NCI-H524 treated with DMSO at 0.1 percent for 48 hours (cell line): ENCODE measurements at places on chromosomes 6 and 20.

GRCh38 chr20:939606-940005 is 23.5 kb upstream of the ANGPT4 start:
- no peak for DNase-seq

DNA sequence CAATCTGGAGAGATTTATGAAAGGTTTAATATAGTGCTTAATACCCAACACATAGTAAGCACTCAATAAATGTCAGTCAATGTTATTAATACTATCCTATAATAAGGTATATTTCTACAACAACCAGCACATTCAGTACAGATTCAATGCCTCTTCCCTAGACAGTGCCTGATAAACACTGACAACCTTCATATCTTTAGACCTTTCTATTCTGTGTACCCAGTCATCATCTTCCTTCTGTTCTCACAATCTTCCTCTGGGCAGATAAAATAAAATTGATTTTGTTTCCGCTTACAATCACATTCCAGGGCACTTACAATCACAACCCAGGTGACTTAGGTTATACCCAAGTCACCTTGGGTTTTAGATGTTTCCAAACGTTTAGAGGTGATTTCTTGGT is 11.0 kb upstream of the LOC128125822 start:
- DNase-seq = no peak

DNA sequence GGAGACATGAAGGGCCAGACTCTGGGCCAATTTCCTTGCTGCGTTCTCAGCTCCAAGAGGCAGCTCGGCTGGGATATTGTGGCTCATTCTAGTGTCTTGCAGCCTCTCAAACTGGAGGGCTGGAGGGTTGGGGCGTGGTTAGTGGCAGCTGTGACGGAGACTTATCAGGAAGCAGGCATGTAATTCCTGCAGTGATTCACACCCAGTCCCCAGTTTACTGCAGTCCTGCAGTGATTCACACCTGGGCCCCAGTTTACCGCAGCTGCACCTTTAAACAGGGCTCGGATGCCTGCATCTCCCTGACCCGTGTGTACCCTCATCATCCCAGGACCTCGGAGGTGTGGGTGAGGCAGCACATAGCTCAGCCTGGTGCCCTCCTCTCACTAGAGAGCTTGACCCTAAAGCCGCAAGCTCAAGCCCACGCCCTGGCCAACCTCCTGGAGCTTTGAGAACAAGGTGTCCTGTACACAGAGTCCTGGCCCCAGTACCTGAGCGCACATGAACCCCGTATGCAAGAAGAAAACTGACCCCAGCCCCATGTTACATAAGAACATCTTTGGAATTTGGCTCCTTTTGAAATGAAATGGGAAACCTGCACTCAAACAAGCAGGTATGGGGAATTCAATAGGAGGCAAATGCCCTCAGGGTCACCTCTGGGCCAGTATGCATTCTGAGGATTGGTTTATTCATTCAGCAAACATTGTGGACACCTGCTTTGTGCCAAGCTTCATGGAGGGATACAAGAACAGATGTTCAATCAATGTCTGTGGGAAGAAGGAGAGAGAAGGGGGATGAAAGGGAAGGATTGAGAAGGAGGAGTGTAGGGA is 55.3 kb upstream of the FAM83D start:
- DNase-seq = peak; percentile 18

GRCh38 chr6:24307881-24308280 is 50.0 kb downstream of the DCDC2 start:
- DNase-seq = no peak

GRCh38 chr20:44456611-44457010 is 19.1 kb upstream of the TTPAL start:
- no peak for DNase-seq

- no peak for DNase-seq
These were observed 153.6 kb downstream of the FOXA2 start for GRCh38 chr20:22430746-22431168.

DNA sequence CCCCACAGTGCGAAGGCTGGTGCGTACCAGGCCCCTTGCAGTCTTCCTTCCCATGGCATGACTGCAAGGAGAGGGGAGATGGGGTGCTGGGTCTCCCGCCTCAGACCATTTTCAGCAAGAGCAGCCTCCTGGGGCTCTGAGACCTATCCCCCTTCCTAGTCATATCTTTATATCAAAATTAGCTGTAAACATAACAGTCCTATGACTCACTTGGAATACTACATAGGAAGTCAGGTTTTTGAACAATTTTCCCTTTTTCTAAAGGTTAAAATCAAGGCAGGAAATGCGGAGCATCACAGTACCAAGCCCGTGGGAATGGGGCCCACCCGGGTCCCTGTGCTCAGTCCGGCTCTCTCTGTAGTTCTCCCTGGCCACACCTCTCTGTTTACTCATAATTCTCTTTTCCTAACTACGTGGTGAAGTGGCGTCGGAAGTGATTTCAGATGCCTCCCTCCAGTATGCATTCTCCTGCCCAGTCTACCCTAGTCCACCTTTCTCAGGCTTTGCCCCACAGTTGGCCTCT is 109.8 kb upstream of the TMEM170B start:
- no peak for DNase-seq

- peak; percentile 24 for DNase-seq
These were observed 801.2 kb upstream of the FLRT3 start for GRCh38 chr20:15138548-15139126.

DNA sequence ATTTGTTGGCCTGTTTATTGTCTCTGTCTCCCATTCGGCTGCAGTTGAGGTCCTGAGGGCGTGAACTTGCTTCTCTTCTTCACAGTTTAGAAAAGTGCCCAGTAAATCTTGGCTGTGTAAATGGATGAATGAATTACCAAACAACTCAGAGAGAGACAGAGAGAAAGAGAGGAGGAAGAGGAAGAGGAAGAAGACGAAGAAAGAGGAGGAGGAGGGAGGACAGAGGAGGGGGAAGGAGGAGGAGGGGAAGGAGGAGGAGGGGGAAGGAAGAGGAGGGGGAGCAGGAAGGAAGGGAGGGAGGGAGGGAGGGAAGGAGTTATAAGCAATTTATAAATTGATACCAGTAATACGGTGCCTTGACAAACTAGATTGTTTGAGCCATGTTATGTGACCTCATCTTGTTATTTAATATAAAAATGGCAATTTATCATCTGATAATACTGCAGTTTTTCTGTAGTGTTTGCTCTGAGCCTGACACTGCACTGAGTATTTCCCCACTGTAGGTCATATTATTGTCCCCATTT is 18.7 kb downstream of the HCK start:
- no peak for DNase-seq

- DNase-seq = no peak
These were observed 58.6 kb downstream of the AIG1 start for GRCh38 chr6:143119260-143119659.

GRCh38 chr20:31954500-31954899 is 2.7 kb upstream of the PDRG1 start:
- no peak for DNase-seq

DNA sequence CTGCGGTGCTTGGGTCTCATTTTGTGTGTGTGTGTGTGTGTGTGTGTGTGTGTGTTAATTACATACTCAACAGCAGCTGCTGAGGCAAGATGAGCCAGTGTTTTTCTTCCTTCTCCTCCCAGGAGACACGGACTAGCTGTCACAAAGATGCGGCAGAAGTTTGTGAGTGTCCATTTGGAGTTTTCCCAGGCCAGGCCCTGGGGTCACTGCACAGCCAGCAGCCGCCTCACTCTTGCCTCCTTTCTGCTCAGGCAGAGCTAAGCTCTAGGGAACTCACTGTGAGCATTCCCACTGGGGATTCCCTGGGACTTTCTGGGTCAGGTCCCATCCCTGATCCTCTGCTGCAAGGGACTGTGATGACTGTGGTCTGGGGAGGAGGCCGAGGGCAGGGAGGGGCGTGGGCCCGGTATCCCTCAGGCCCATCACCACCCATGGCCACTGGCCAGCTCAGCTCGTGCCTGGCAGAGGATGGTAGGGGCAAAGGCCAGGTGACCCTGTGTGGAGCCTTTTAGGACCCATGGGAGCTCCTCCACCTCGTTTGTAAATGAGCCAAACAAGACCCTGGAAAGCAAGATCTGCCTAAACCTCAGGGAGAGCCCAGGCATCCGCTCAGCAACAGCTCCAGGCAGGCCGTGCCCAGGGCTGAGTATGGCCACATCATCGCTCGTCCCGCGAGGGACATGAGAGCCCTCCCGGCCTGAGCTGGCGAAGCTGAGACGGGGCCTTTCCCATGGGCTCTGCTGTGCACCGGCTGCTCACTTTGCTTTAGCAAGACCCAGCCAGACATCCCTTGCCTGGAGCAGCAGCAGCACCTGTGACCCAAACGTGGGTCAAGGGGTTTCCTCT is 102.0 kb downstream of the PSMB1 start:
- no peak for DNase-seq

DNA sequence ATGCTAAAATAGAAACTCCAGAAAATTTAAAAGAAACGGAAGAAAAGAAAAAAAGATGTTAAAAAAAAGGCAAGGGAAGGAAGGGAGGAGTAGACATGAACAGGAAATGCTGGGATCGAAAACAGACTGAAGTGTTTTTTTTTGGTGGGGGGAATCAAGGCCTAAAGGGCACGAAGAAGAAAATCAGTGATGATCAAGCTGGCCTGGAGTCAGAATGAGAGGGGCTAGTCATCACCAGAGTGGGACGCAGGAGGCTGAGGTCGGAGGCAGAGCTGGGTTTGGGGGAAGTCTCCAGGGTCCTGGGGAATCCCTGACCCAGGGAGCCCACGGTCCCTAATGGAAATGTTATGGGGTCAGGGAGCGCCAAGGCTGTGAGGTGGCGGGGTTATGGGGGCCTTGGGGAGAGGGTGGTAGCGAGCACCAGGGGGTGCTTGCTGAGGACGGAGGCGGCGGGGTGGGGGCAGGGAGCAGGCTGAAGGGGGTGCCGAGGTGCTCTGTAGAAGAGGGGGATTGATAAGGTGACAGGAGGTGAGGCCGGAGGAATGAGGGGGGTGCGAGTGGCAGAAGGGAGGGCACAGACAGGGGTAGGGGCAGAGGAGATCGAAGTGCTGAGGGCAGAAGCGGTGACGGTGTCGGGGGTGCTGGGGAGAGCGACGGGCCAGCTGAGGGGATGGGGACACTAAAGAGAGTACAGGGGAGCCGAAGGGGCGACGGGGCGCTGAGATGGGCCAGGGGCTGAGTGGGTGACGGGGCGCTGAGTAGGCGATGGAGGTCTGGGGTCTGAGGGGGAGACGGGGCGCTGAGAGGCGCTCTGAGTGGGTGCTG is 684 bp downstream of the ZNFX1 start:
- no peak for DNase-seq

DNA sequence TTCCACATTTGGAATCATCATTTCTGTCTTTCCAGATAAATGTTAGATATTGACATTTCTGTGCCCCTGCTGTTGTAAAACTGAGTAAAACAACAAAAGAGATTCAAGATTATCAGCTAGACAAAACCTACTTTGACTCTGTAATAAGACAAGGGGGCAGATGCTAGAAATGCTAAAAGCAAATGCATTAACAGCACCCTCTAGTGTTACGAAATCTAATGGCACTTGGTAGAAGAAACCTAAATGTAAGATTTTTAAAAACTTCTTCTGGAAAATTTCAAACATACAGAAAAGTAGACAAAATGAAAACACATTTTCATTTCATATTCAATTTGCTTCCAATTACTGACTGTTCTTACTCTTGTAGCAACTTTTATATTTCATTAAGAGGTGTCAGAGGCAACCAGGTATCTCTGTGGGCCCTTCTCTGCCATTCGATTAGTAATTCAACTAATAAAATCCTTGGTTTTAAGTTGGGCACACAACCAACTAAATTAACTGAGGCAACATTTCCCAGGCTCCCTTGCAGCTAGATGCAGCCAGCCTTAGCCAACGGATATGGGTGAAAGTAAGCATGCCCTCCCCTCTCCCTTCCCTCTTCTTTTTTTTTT is 45.0 kb downstream of the SLC23A2 start:
- DNase-seq = no peak

DNA sequence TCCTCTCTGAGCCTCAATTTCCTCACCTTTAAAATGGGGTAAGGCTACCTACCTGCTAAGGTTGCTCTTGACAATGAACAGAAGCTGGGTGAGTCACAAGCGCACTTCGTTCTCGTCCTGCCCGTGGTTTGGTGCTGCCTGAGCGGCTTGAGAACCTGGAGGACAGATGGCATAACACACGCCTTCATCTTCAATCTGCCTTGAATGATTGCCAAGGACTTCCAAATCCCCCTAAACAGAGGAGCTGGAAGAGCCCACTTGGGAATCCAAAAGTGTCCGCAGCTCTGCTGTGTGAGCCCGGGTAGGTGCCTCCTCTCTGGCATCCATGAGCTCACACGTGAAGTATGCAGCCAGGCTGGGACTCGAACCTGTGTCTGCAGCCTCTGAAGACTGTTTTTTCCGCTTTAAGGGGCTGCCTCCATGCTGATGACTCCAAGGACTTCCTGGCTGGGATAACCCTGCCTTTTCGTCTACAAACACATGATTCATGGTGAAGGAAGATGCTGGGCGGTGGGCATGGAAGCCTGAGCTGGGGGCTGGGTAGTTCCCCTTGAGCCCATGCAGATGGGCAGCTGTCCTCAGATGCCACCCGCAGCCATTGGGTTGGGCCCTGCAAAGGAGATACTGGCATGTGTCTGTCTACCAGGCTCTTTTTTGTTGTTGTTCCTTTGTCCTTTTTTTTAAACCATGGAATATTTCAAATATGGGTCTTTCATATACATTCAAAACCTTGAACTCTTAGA is 25.3 kb upstream of the CSNK2A1 start:
- peak; percentile 99 for DNase-seq

DNA sequence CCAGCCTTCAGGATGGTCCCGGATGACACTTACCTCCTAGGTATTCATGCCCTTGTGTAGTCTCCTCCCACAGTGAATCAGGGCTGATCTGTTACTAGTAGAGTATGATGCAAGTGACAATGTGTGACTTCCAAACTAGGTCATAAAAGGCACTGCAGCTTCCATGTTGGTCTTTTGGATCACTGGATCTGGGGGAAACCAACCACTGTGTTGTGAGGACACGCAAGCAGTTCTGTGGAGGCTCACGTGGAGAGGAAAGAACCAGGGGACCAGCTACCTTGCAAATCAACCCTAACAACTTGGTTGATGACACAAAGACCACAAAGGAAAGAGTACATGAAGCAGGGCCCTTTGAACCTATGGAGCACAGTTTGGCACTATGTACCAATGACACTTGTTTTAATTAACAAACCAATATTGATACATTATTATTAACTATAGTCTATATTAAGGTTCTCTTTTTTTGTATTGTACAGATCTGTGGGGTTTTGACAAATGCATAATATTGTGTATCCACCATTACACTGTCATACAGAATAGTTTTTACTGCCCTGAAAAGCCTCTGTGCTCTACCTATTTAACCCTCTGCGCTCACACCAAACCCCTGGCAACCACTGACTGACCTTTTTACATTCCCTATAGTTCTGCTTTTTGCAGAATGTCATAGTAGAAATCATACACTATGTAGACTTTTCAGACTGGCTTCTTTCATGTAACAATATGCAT is 16.3 kb upstream of the SDCBP2 start:
- DNase-seq = no peak

- DNase-seq = no peak
These were observed 86.7 kb upstream of the F13A1 start for GRCh38 chr6:6407071-6407741.

- peak; percentile 37 for DNase-seq
These were observed 48.3 kb upstream of the TBC1D32 start for GRCh38 chr6:121382467-121383121.

DNA sequence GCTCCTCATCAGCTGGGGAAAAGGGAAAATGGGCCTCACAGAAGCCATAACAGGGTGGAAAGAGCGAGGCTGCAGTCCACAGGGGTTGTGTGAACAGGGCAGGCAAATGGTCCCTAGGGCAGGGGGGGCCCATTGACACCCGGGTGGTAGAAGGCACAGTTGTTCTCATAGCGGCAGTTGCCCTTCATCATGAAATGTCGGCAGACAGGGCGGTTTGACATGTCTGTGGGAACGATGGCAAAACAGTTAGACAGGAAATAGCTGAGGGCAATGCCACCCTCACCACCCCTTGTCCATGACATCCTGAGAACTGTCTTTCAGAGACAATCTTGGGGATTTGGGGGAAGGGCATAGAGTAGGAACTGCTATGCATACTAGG is 15.6 kb downstream of the PPP1R10 start:
- no peak for DNase-seq
